ENCODE measurements at places on chromosomes 5 and 9.
A peak's percentile ranks its signal among the peaks of the same experiment; 100 is the strongest.

- DNase-seq: peak; percentile 52
These were observed 906 bp downstream of the SLC25A51 start for GRCh38 chr9:37902796-37903646.

DNA sequence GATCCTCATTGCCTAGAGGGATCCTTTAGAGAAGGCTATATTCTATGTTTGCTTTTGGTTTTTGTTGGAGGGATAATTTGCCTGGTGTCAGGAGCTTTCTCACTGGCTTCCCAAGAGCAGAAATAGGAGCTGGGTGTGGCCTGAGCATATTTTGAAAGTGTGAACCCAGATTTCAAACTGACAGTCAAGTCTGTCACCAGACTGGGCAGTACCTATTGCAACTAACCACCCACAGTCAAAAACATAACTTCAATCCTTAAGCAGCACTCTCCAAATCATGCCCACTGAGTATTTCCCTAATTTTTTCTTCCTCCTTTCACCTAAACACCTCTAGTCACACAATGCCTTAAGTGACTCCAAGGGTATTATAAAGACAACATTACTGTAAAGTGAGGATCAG is 278.4 kb downstream of the EBF1 start:
- no peak for DNase-seq

GRCh38 chr5:158755986-158756385 is 343.7 kb downstream of the EBF1 start:
- DNase-seq: peak; percentile 50

DNA sequence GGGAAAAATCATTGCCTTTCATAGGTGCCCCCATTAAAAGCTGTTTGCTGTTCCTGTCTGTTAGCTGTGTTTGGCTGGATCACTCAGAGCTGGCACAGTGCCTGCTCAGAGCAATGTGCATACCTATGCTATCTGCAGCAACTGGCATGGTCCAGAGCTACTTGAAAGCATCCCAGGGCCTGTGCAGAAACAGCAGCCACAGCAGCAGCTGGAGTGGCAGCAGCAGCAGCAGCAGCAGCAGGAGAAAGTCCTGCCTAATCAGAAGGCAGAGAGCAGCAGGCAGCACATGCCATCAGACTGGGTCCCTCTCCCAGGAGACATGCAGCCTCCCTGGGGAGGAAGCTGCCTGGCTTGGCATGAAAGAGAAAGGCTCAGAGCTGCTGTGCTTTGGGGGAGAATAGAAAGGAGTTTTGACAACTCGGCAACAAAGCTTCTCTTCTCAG is 243.8 kb upstream of the WWC1 start:
- DNase-seq: no peak

GRCh38 chr5:145429170-145429569 is 406.0 kb downstream of the PRELID2 start:
- no peak for DNase-seq

- DNase-seq: no peak
These were observed 110.8 kb upstream of the SLC1A3 start for GRCh38 chr5:36495611-36496010.

DNA sequence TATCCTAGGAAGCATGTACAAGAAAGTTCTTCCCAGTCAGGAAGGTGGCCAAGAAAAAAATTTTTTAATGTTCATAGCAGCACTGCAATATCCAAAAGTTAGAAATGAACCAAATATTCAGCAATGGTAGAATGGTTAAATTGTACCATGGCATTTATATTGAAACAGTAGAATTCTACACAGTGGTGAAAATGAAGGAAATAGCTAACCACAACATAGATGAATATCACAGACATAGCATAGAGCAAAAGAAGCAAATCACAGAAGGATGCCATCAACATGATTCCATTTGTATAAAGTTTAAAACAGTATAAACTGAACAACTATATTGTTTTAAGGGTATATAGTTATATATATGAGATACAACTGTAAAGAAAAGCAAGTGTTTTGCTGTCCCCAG is 10.7 kb upstream of the ANKDD1B start:
- no peak for DNase-seq

GRCh38 chr5:138597661-138598400 is 22.6 kb upstream of the HSPA9 start:
- peak; percentile 14 for DNase-seq

- no peak for DNase-seq
These were observed 8.4 kb downstream of the UBTD2 start for GRCh38 chr5:172274951-172275753.

DNA sequence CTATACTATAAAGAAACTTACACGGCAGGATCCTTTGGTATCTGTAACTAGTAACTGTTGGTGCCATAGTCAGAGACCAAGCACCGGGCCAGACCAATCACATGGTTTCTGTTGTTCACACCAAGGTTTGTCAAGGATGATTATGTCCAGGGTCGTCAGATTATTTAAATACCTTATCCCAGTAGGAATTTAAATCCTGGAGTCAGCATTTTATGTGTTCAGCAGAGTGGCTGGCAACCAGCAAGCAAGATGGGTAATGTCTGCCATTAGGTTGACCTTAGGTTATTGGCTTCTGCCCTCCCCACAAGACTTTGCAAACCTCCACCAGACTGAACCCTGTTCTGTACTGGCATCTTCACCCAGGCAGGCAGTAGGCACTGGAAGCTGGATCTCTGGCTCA is 39.3 kb upstream of the TMOD1 start:
- no peak for DNase-seq

GRCh38 chr9:5563417-5563815 is 53.1 kb downstream of the PDCD1LG2 start:
- DNase-seq: no peak

- no peak for DNase-seq
These were observed 348.8 kb downstream of the SH3GL2 start for GRCh38 chr9:17927616-17928015.

DNA sequence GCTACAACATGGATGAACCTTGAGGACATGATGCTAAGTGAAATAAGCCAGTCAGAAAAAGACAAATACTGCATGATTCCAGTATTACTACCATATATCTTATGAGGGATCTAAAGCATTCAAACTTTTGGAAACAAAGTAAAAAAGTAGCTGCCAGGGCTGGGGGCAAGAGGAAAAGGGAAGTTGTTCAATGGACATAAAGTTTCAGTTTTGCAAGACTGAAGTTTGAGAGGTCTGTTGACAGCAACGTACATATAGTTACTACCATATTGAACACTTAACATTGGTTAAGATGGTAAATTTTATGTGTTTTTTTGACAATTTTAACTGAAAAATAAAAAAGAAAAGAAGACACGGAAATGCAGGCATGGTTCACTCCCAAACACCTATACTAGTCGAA is 77.6 kb downstream of the MAPKAP1 start:
- DNase-seq: no peak

DNA sequence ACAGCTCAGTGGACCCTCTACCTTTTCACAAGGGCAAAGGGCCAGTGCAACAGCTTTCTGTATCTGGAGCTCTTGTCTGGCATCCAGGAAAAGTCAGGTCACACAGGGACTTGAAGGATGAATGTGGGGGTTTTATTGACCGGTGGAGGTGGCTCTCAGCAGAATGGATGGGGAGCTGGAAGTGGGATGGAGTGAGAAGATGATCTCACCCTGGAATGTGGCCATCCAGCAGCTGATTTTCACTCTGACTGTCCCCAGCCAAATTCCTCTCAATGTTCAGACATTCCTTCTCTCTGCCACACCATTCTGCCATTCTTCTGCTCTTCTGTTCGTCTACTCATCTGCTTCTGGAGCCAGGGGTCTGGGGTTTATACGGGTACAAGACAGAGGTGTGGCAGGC is 1119.9 kb downstream of the TAF11L14 start:
- DNase-seq: no peak

GRCh38 chr9:91991721-91992341 is 41.8 kb upstream of the ROR2 start:
- no peak for DNase-seq

- DNase-seq: peak; percentile 65
These were observed 87.3 kb upstream of the GNAQ start for GRCh38 chr9:78118742-78119473.

- DNase-seq: peak; percentile 54
These were observed at the start of gene GNPDA1 for GRCh38 chr5:142012792-142013388. Gene GNPDA1, minus strand, starts transcription at chr5:142013027. Its CDS starts 992 bp downstream, at chr5:142012035.

DNA sequence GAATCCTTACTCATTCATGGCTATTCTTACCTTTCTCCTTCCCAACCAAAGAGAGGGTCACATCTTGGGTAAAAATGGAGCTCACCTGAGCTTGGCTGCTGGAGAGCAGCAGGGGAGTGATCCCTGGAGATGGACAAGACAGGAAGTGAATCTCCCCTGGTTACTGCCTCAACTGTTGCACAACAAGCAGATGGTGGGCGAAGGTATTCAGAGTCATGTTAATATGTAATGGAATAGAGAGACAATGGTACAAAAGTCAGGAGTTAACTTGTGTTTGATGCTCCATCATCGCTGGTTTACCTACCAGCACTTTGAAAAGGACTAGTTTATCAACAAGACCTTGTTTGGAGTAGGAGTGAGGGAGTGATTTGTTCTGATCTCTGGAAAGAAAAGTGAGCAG is 13.0 kb upstream of the PLPP1 start:
- no peak for DNase-seq

DNA sequence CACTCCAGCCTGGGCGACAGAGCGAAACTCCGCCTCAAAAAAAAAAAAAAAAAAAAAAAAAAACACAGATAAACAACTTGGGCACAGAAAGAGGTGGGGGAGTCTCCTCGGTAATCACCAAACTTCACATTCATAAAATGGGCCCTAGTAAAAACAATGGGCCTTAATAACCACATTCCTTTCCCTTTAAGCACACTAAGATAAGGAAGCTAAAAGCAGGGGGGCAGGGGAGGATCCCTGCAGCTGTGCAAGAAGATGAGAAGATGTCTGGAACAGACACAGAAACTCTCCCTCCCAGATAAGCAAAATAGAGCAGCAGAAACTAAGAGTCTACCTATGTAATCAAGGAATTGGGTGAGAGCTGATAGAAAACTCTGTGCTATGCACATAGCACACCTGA is 111.2 kb upstream of the FAM174A start:
- no peak for DNase-seq

DNA sequence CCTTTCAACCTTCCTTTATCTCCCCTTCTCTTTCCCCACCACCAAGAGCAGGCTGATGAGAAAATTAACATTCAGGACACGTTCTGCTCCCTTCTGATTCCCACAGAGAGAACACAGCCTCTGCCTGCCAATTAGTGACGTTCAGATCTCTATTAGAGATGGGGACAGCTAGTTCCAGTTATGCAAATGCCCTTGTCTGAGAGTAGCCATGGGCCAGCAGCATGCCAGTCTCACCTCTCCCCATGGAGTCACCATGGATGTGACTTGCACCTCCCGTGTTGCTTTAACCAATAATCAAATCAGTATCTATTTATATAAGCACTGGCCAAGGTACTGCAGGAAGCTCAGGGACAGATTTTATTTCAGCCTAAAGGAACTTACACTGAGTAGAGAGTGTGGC is 61.3 kb downstream of the KCNIP1 start:
- no peak for DNase-seq

GRCh38 chr5:72937517-72938061 is 18.3 kb upstream of the FCHO2 start:
- DNase-seq: no peak

GRCh38 chr5:135106610-135107471 is 72.8 kb upstream of the PITX1 start:
- DNase-seq: no peak

GRCh38 chr5:180467028-180467975 is 26.9 kb upstream of the CNOT6 start:
- DNase-seq: peak; percentile 12

DNA sequence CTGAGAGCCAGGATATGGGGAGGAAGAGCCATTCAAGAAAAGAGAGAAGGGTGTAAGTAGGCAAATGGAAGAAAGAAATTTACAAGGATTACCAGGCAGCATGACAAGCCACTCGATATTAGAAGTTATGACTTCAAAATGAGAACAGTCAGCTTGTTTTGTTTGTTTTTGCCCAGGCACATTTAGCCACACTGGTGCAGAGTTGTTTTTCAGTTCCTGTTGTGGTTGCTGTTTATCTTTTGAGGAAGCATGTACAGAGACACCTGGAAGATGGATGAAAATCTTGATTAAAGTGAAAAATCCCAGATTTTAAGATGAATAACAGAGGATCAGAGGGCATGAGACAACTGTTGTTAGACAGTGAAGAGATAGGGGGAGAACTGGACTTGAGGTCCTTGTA is 199.1 kb downstream of the MTRR start:
- no peak for DNase-seq

GRCh38 chr9:85569988-85570387 is 171.8 kb downstream of the AGTPBP1 start:
- peak; percentile 36 for DNase-seq

DNA sequence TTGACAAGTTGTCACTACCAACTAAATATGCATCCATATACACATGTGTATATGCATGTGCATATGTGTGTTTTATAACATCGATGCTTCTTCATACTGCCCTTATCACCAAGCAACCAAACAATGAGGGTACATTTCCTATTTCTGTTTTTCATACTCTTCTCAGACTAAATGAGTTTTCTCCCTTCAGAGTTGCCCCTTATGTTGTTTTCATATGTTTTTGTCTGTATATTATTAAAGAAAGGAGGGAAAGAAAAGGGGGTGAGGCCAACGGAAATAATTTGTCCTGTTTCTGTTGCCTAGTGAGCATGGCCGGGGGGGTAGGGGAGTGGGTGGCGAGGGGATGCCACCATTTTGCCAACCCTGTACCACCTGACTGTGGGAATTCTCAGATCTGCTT is 28.8 kb upstream of the NFIB start:
- no peak for DNase-seq

DNA sequence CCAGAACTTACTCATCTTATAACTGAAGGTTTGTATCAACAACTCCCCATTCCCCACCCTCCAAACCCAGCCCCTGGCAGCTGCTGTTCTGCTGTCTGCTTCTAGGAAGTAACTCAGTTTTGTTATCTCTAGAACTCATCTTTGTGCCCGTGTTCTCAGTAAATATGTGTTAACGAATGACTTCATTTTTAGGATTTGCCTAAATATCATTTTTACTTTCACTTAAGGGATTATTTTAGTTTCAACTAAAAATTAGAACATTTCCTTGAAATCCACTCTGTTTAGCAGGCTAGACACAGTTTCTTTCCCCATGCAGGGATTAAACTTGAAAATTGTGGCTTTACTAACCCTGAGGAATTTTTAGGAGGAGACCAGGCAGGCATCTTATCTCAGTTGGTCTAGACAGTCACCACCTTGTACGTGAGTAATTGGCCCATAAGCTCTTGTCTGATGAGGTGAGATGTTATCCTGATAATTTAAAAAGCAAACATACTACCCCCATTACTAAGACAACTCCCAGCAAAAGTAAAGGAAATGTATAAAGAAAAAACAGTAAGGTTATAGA is 68.2 kb upstream of the TNFAIP8 start:
- no peak for DNase-seq

- DNase-seq: no peak
These were observed 377.5 kb upstream of the RFX3 start for GRCh38 chr9:3903273-3903672.

DNA sequence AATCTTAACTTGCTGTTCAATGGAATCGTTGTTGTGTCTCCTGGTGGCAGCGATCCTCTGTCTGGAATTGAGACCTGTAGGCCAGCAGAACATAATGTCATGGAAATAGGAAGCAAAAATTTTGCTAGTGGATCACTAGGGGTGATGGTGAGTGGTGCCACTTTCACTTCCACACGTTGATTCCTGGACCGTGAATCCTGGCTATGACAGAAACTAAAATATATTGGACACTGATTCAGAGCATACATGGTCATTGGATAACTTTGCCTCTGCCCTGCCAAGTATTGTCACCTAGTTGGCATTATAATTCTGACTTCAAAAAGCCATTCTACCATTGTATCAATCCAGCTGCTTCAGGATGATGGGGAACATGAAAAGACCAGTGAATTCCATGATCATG is 353.2 kb downstream of the IRX1 start:
- no peak for DNase-seq

- no peak for DNase-seq
These were observed 8.3 kb downstream of the BAG1 start for GRCh38 chr9:33256236-33256635.

GRCh38 chr5:168793841-168794837 is 215.0 kb upstream of the PANK3 start:
- peak; percentile 92 for DNase-seq

Measured in stromal cell of bone marrow (primary cell).